ENCODE measurements at places on chromosomes 13 and 19.
A peak's percentile ranks its signal among the peaks of the same experiment; 100 is the strongest.

- DNase-seq = no peak
Measured at GRCh38 chr13:25775986-25776385, 275.8 kb downstream of the SHISA2 start.

- no peak for DNase-seq
Measured at GRCh38 chr19:53007606-53008005, 6.1 kb upstream of the ERVV-1 start.

- no peak for DNase-seq
Measured at GRCh38 chr19:43681821-43682220, 11.9 kb upstream of the PLAUR start.

DNA sequence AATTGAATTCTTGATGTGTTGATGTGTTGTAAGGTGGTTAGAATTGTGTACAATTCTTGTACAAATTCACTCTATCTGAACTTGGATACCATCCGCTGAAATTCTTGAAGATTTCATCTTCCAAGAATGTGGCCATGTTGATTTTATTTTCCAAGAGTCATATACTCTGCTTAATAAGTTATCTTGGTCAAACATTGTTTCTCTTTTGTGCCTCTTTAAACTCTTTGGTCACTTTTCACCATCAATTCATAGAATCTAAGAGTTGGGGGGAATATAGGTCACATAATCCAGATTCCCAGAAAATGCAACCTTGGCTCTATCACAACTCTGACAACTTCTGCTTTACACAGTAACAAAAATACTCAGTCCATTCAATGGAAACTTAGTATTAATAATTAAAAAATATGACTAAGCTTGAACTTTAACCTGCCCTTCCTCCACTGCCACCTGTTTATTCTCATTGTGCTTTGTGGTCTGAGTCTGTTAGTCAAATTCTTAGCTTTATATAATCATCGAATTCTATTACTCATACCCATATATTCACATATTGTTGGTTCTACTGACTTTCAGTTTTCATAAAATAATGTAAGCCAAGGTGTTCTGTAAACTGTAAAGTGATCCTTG lies 373.2 kb downstream of the LMO7 start:
- no peak for DNase-seq

- DNase-seq = no peak
Measured at GRCh38 chr13:50156561-50157127, 141.4 kb downstream of the KCNRG start.

DNA sequence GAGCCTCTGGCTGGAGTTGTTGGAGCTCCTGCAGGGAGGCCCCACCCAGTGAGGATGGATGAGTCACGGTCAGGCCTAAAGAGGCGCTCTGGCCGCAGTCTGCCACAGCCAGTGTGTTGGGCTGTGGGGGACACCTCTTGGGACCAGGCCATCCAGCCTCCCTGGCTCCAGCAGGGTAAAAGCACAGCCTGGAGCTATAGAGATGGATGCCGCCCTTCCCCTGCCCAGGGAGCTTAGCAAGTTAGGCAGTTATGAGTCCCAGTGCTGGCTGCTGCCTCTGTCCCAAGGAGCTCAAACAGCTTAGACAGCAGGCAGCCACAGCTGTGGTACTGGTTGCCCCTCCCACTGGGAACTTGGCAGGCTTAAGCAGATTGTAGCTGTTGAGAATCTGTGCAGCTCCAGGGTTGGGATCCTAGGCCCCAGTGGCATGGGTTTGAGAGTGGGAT lies 100.9 kb downstream of the NDFIP2 start:
- no peak for DNase-seq

GRCh38 chr13:67235265-67235664 lies 5.1 kb upstream of the PCDH9 start:
- DNase-seq = no peak

DNA sequence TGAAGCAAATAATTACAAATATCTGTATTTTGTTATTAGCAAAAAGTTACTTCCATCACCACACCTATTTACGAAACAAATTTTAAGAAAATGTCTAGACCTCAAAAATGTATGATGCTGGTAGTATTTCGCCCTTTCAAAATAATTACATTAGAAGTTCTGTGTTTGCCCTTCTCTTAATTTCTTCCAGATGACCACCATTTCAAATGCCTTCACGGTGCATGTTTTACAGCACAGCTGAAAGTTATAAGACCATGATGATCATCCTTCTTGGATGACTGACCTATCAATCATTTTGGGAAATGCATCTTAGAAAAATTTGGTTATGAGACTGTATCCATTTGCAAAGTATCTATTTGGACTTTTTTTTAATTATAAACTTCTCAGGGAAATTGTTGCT lies 390.8 kb downstream of the SLITRK6 start:
- DNase-seq = no peak

DNA sequence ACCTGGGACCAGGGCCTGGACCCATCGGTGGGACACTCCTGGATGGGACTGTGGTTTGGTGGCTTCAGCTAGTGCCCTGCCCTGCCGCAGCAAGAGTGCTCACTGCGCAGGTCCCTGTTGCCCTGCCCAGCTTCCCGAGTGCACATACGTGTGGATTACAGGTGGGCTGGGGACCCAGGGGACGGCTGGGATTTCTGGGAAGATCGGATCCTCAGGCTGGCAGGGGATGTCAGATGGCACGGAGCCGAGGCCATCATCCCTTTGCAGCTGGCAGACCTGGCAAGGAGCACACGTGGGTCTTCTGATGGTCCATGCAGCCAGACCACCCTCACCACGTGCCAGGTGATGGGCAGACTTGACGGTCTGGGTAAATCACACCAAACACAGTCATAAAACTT lies 69.3 kb downstream of the CHST8 start:
- peak; percentile 53 for DNase-seq

DNA sequence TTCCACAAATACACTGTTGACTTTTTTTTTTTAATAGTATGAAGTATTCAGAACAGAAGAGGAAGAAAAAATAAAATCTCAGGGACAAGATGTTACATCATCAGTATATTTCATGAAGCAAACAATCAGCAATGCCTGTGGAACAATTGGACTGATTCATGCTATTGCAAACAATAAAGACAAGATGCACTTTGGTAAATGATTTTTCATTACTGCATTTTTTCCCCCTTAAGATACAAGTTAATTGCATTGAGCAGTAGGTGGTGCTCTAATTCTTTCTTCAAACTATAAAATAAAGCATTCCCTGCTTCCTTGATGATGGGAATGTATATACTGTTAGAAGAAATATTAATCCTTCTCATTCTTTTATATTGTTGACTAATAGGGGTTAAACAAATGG lies 17.1 kb downstream of the UCHL3 start:
- DNase-seq = no peak

- DNase-seq = no peak
Measured at GRCh38 chr19:39196860-39197562, at the start of gene NCCRP1. Gene NCCRP1 (plus strand): TSS chr19:39196964. CDS start chr19:39196983, 19 bp downstream.
